ENCODE measurements at places on chromosomes 1 and 21. TPM values are rescaled to one million over a fixed set of nuclear protein-coding genes. Genes with fewer than 3 reads are reported as not detected.

Gene NENF
- total RNA-seq: 47.4 TPM

- DNase-seq: no peak
These were observed 15.2 kb upstream of the KDM4A start for GRCh38 chr1:43634721-43635120.

GRCh38 chr1:99829269-99829668 is 20.9 kb upstream of the AGL start:
- no peak for DNase-seq

DNA sequence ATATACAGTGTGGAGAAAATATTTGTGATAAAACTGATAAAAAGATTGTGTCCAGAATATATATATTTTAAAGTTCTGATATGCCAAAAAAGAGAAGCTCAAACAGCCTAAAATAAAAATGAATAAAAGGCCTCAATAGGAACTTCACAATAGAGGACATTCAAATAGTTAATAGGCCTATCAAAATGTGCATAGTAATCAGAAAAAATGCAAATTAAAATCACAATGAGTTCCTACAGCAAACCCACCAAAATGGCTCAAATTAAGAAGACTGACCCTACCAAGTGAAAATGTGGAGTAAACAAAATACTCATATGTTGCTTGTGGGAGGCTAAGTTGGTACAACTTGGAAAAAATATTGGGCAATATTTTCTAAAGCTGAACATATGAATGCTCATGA is 57.6 kb upstream of the COG2 start:
- no peak for DNase-seq

GRCh38 chr1:191575746-191576145 is 582.5 kb upstream of the RGS18 start:
- no peak for DNase-seq

GRCh38 chr1:212645546-212646543 is 37.3 kb downstream of the ATF3 start:
- no peak for DNase-seq

GRCh38 chr1:14015917-14016316 is 315.9 kb downstream of the PRDM2 start:
- DNase-seq: no peak

GRCh38 chr1:42924851-42925760 is 33.6 kb downstream of the SLC2A1 start:
- DNase-seq: no peak

Gene CADM3
- 12.9 TPM for total RNA-seq

Gene ETV3L
- not detected for total RNA-seq
